ENCODE measurements at places on chromosomes 2 and 18.

DNA sequence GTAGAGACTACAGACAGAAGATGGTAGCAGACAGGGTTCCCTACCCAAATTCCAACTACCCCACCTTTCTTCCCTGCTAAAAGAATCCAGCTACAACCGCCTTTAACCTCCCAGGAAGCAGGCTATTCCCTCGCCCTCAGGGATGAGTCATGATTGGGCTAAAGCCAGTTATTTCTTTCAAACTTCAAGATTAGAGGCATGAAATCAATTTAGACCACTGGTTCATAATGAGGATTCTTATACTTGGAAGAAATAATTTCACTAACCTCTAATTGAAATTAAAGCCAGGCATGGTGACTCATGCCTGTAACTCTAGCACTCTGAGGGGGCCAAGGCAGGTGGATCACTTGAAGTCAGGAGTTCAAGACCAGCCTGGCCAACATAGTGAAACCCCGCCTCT, 20.0 kb downstream of the TRIP12 start:
- no peak for DNase-seq

DNA sequence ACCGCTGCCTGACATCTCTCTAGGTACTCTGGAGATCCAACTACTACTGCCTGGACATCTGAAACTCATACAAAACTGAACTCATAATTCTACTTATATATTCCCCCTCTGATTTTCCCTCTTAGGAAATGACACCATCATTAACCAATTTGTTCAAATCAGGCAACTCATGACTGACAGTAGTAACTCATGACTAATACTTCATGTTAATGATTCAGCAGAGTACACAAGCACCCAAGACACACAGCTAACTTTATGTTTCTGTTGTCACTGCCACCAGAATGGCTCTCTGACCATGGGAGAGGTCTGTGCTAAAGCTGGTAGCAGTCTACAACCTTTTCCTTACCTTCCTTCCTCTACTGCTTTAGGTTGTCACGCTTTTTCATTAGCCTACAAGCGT, 91.1 kb downstream of the ITSN2 start:
- no peak for DNase-seq

- DNase-seq, result no peak
Measured at GRCh38 chr2:176056406-176056805, 27.4 kb downstream of the EVX2 start.

- DNase-seq, result no peak
Measured at GRCh38 chr2:48551548-48551947, 21.6 kb downstream of the STON1 start.

DNA sequence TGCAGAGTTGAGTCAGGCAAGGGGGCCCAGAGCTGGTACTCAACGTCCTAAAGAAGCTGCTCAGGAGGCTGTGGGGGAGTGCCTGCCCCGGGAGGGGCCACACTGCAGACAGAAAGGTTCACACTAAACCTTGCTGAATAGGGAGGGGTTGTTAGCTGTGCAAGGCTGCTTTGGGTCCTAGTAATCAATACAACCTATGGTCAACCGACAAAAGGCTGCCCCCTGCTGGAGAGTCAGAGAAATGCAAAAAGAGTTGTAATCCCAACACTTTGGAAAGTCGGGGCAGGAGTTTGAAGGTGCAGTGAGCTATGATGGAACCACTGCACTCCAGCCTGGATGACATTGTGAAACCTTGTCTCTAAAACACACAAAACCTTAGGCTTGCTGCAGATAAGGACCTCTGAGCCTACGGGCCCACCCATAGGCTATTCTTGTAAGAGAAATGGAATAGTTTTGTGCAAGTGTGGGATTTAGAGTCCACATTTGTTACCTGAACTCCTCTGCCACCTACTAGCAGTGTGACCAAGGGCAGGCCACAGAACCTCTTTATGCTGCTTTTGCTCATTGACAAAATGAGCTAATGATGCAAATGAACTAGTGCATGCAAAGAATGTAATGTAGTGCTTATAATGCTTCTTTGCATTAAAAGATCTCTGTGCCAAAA, 81.5 kb downstream of the PRPF40A start:
- DNase-seq, result peak; percentile 61

DNA sequence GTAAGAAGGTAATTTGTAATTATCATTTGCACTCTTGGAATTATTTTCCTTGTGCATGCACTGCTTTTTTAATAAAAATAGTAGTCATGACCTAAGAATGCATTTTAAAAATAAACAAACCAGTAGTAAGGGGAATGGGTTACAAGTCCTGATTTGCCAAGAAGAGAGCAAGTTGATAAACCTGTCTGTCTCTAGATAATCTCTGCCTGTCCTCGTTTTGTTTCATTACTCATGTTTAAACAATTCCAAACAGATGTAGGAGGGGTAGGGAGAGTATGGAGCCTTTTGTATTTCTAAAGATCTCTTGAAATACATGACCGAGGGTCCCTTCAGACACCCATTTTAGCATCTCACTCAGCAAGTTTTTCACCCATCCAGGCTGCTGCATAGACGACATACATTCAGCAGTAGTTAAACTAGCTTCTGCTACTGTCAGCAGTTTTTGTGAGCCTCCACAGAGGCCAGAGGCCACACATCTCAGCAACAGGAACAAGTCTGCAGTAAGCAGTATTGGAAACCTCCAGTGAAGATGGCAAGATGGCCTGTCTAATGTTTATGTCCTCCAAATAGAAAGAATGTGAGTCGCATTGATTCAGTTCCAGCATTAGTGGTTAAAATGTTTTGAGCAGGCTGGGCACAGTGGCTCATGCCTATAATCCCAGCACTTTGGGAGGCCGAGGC, 2.3 kb upstream of the EXOC6B start:
- no peak for DNase-seq

DNA sequence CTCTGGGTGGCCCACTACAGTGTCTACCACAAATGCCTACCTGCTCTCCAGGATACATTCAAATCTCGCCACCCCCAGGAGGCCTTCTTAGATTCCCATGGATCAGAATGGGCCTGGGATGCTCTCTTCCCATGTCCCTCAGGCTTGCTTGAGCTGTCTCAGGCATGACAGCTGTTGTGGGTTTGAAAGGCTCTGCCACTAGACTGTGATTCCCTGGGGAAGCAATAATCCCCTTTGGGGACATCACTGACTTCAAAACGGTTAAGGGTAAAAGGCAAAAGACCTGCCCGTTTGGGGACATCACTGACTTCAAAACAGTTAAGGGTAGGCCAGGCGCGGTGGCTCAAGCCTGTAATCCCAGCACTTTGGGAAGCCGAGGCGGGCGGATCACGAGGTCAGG, 35.8 kb upstream of the ZNF516 start:
- no peak for DNase-seq

GRCh38 chr2:71595569-71595968, 142.2 kb downstream of the DYSF start:
- no peak for DNase-seq

DNA sequence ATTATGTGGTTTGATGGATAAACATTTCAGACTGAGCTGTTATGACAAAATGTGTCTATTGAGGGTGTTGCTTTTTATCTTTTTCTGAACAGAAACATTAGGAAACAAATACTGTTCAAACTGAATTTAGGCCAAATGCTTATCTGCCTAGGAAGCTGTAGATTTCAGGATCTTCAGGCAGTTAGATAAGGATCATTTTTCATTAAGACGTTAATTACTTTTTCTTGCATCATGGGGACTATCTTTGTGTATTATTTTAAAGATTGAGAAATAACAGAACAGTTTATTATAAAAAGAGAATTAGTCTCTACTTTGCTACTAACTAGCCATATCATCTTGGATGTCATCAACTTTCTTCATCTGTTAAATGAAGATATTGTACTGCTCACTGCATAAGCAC, 107.5 kb downstream of the TTC27 start:
- no peak for DNase-seq

GRCh38 chr18:63439334-63439733, 17.1 kb upstream of the VPS4B start:
- peak; percentile 40 for DNase-seq

- DNase-seq, result no peak
Measured at GRCh38 chr2:29401994-29402393, 286.8 kb downstream of the CLIP4 start.

- no peak for DNase-seq
Measured at GRCh38 chr2:182649316-182649715, 66.7 kb upstream of the DNAJC10 start.

DNA sequence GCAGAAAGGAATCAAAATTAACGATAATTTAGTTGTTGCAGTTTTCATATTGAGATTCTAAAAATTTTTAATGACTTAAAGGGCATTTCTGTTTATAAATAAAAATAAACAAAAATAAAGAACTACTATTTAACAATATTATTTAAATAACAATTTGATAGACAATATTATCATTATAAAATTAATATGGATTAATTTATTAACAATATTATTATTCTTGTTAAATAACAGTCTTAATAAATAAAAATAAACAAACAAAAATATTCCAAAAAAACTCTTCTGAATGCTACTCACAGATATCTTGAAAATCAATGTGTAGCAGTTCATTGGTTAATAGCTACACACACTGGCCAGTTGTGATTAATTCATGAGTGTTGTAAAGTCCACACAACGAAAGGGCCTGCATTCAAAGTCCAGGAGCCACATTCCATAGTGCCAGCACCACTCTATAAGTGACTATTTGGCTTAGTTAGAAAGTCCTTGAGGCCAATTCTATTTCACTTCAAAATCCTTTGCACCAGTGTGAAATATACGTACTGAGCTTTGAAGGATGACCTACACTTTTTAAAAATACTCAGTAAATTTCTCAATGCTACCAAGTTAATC, 117.1 kb downstream of the ZNF521 start:
- DNase-seq, result no peak

DNA sequence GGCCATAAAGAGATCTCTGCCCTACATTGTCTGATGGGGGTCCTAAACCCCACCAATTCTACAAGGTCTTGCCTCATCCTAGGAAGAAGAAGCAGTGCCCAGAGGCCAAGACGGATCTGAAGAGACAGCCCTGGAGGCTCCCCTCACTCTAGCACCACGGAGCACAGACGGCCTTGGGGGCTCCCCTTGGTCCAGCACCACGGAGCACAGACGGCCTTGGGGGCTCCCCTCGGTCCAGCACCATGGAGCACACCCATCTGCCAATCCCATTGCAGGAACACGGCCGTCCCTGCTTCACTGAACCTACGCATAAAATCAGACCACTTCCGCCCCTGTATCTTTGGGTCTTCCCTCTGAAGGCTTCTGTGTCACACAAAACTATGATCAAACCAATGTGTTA, 215.1 kb upstream of the SALL3 start:
- DNase-seq, result no peak

DNA sequence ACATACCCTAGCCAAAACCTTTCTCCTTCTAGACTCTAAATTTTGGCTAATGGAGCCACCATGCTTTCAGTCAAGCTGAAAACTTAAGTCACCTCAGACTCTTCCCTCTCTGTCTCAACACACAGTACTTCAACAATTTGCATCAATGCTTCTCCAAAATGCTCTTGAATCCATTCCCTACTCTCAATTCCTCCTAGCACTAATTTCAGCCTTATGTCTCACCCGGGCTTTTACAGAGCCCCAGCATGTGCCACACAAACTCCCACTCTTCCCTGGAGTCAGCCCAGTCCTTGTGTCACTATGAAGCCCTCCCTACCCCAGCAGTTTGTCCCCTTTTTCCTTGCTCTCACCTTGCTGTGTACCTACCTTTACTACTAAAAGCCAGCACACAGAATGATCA, 38.7 kb downstream of the AAK1 start:
- no peak for DNase-seq

GRCh38 chr2:217993817-217994463, 8.9 kb downstream of the TNS1 start:
- DNase-seq, result peak; percentile 46

- no peak for DNase-seq
Measured at GRCh38 chr2:108916796-108917421, 72.1 kb downstream of the EDAR start.

GRCh38 chr2:111667542-111668273, 216.3 kb downstream of the ANAPC1 start:
- no peak for DNase-seq

GRCh38 chr2:71494091-71494490, 40.7 kb downstream of the DYSF start:
- no peak for DNase-seq

GRCh38 chr2:148201075-148202004, 180.4 kb downstream of the MBD5 start:
- peak; percentile 7 for DNase-seq

- no peak for DNase-seq
Measured at GRCh38 chr18:37672932-37673595, 107.5 kb upstream of the CELF4 start.

DNA sequence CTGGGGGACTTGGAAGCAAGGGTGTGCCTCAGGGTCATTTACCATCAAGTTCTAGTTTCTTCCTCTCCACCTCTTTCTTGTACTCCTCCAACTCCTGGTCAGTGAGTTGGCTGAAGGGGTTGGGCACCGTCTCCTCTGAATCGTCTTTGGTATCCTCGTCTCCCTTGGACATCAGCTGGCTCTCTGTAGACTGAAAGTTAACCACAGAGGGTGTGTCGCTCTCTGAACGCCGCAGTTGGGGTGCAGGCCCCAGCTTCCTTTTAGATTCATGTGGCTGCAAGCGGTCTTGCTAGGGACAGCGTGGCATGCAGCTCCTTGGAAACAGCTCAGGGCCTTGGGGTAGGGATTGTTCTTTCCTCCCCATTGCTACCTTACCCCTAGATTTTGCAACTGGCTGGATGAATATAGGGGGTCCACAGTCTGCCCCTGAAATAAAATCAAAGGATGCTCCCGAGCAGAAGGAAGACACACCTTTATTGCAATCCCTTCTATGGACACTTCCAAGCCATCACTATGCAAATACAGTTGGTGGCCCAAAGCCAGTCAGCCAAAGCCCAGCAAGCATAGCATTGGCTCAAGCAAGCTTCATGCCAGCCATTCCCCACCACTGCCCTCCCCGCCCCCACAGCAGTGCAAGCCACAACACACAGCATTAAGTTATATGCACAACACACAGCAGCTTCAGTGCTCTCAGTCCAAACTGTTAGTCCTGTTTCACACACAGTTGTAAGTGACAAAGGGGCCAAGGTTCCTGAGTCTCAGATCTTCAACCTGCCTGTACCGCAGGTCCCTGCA, 93.2 kb downstream of the ADD2 start:
- DNase-seq, result no peak

- DNase-seq, result no peak
Measured at GRCh38 chr2:11861044-11861443, 114.6 kb downstream of the LPIN1 start.

DNA sequence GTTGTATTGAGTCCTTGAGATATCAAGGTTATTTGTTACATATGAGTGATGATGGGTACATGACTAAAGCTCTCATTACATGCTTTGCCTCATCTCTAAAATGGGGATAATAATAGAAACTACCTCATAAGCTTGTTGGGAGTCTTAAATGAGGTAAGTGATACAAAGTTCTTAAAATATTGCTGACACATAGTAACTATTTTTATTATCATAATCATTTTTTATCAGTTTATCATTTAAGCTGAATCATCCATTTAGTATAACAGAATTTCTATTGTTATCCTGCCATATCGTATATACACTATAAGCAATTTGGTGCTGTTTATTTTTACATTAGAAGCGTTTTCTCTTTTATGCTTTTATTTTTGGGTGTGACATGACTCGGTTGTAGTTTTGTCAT, 871.1 kb downstream of the LRP1B start:
- no peak for DNase-seq
